ENCODE measurements at places on chromosomes 1 and 21. TPM values are rescaled to one million over a fixed set of nuclear protein-coding genes. Genes with fewer than 3 reads are reported as not detected.

SLC9A1 gene
- polyA plus RNA-seq: 41.3 TPM

MSH4 gene
- 0.04 TPM for polyA plus RNA-seq

TARDBP gene
- 138 TPM for polyA plus RNA-seq

KRTAP12-4 gene
- polyA plus RNA-seq: not detected

B3GALT2 gene
- polyA plus RNA-seq: 0.60 TPM

GBP7 gene
- not detected for polyA plus RNA-seq

TENT5C gene
- polyA plus RNA-seq: 13.5 TPM

PGLYRP3 gene
- polyA plus RNA-seq: 0.07 TPM

ATP5PB gene
- polyA plus RNA-seq: 502 TPM

GUK1 gene
- 595 TPM for polyA plus RNA-seq

DYNLT4 gene
- 0.75 TPM for polyA plus RNA-seq

CACNA1S gene
- 0.24 TPM for polyA plus RNA-seq

SELL gene
- polyA plus RNA-seq: 1.6 TPM

ALPL gene
- polyA plus RNA-seq: 1.4 TPM

Measured in small intestine (tissue), 16 donors.